ENCODE measurements at places on chromosomes 2 and 18. TPM values are rescaled to one million over a fixed set of nuclear protein-coding genes. Genes with fewer than 3 reads are reported as not detected.

UGT1A4 gene
- total RNA-seq: not detected

CFC1 gene
- not detected for total RNA-seq

MC5R gene
- not detected for total RNA-seq

RAD51AP2 gene
- not detected for total RNA-seq

UNC80 gene
- not detected for total RNA-seq

TMEM163 gene
- total RNA-seq: not detected

SULT1C2 gene
- 2.2 TPM for total RNA-seq

COL4A4 gene
- 2.0 TPM for total RNA-seq

NPPC gene
- total RNA-seq: not detected

TUBB8B gene
- not detected for total RNA-seq

GRCh38 chr18:58287353-58288274, 243.6 kb downstream of the NEDD4L start:
- H3K4me1 ChIP-seq: peaks cover 40% of the 10 kb centered on the region
- no peaks in the 10 kb centered on the region for H3K36me3 ChIP-seq
- no peak overlapping the region for H3K27ac ChIP-seq
- no peaks in the 10 kb centered on the region for H3K27me3 ChIP-seq

GRCh38 chr2:205543937-205544702, 138.2 kb upstream of the NRP2 start:
- peaks cover 4% of the 10 kb centered on the region for H3K4me1 ChIP-seq
- H3K27me3 ChIP-seq: no peaks in the 10 kb centered on the region
- DNase-seq: no peak
- H3K27ac ChIP-seq: peak overlapping the region; percentile 1

GRCh38 chr2:41647468-41648050, 400.3 kb upstream of the PKDCC start:
- peaks cover 13% of the 10 kb centered on the region for H3K27me3 ChIP-seq
- H3K27ac ChIP-seq: no peak overlapping the region
- peaks cover 2% of the 10 kb centered on the region for H3K4me1 ChIP-seq
- H3K36me3 ChIP-seq: no peaks in the 10 kb centered on the region
- H3K4me3 ChIP-seq: no peak overlapping the region

DNA sequence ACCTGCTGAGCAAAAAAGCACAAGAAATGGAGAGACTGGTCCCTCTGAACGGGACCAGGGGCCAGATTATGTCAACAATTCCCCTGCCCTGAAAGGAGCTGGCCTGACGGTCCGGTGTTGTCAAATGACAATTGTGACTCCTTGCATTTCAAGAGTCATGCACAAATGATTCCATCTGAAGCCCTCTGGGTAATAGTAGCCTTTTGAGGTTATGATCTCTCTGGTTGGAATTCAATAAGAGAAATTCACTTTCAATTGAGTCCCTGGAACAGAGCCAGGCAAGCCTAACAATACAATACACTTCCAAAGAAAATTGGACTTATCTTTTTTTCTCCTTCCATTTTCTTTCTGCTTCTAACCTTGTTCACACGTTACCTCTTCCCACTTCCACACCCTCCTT, 116.9 kb downstream of the C1D start:
- H3K27me3 ChIP-seq: no peaks in the 10 kb centered on the region
- H3K36me3 ChIP-seq: peaks cover 10% of the 10 kb centered on the region
- H3K4me3 ChIP-seq: no peak overlapping the region
- no peak for DNase-seq

DNA sequence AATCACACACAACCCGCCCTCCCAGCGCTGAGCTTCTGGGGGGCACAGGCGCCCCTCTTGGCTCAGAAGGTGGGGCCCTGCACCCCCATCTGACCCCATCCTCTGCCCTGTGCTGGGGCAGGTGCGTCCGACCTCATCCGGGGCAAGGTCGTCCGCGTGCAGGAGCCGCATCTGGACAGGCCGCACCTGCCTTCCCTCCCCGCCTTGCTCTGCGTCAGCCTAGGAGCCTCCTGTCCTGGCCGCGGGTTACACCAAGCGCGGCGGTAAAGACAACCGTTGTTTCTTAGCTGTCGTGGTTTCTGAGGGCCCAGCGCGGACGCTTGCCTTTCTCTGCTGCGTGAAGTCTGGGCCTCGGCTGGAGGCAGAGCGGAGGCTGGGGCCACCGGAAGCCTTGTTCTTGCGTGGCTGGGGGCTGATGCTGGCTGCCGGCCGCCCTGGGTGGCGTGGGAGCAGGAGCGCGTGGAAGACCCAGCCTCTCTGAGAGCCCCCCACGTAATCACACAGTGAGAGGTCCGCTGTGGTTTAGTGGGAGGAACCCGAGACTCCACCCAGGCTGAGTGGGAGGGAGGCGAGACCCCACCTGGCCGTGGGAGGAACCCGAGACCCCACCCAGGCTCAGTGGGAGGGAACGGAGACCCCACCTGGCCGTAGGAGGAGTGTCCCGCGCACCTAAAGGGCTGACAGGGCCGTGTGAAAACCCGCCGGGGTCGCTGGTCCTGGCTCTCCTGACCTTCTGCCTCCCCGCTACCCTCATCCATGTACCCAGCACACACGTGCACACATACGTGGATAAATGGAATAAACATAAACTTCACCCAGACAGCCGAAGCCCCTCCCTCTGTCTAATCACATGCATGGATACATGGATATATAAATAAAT, 51.8 kb downstream of the KCNG2 start:
- H3K4me3 ChIP-seq: no peak overlapping the region
- peak; percentile 78 for DNase-seq
- H3K4me1 ChIP-seq: no peaks in the 10 kb centered on the region
- no peak overlapping the region for H3K27ac ChIP-seq
- H3K27me3 ChIP-seq: no peaks in the 10 kb centered on the region
- H3K36me3 ChIP-seq: no peaks in the 10 kb centered on the region

DNA sequence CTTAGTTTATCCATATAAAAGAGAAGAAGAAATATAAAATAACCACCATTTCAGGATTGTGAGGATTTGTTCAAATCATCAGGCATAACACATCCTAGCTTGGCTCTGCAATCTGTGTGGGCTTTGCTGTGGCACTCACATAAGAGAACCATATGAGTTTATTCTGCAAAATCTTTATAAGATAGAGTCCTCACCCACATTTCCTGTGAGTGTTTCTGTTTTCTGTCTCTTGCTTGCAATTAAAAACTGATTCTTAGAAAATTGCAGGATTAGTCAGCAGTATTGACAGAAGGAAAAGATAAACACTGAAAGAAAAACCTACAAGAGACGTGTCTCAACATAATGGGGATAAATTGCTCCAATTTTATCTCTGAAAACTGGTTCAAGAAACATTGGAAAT, 258.5 kb downstream of the RND3 start:
- H3K4me1 ChIP-seq: peaks cover 39% of the 10 kb centered on the region
- H3K27ac ChIP-seq: no peak overlapping the region
- H3K4me3 ChIP-seq: no peak overlapping the region
- no peak for DNase-seq
- no peaks in the 10 kb centered on the region for H3K27me3 ChIP-seq
- H3K36me3 ChIP-seq: no peaks in the 10 kb centered on the region

DNA sequence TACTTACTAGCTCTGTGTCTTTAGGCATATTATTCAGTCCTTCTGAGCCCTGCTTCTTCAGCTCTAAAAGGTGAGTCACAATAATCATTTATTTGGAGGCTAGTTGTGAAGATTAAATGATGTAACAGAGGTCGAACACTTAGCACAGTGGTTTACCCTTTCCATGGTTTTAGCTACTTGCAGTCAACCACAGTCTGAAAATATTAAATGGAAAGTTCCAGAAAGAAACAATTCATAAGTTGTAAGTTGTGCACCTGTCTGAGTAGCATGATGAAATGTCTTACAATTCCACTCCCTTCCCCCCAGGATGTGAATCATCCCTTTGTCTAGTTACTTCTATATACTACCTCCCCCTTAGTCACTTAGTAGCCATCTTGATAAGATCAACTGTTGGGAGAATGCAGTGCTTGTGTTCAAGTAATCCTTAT, 217.6 kb upstream of the THUMPD2 start:
- no peak overlapping the region for H3K27ac ChIP-seq
- H3K27me3 ChIP-seq: peaks cover 6% of the 10 kb centered on the region
- H3K4me1 ChIP-seq: peaks cover 3% of the 10 kb centered on the region
- H3K4me3 ChIP-seq: no peak overlapping the region
- H3K36me3 ChIP-seq: no peaks in the 10 kb centered on the region
- DNase-seq: no peak

GRCh38 chr2:144471305-144472045, 48.4 kb downstream of the ZEB2 start:
- no peaks in the 10 kb centered on the region for H3K27me3 ChIP-seq
- peak overlapping the region; percentile 35 for H3K27ac ChIP-seq
- H3K36me3 ChIP-seq: peaks cover 7% of the 10 kb centered on the region
- peaks cover 20% of the 10 kb centered on the region for H3K4me1 ChIP-seq

- DNase-seq: no peak
- H3K4me1 ChIP-seq: no peaks in the 10 kb centered on the region
- no peak overlapping the region for H3K4me3 ChIP-seq
- H3K27me3 ChIP-seq: no peaks in the 10 kb centered on the region
Observed at GRCh38 chr2:139613264-139613663, 833.1 kb upstream of the NXPH2 start.

- H3K4me3 ChIP-seq: no peak overlapping the region
- DNase-seq: no peak
- no peaks in the 10 kb centered on the region for H3K4me1 ChIP-seq
- H3K36me3 ChIP-seq: no peaks in the 10 kb centered on the region
- H3K27me3 ChIP-seq: no peaks in the 10 kb centered on the region
- no peak overlapping the region for H3K27ac ChIP-seq
Observed at GRCh38 chr2:37550190-37550589, 121.3 kb downstream of the CDC42EP3 start.

DNA sequence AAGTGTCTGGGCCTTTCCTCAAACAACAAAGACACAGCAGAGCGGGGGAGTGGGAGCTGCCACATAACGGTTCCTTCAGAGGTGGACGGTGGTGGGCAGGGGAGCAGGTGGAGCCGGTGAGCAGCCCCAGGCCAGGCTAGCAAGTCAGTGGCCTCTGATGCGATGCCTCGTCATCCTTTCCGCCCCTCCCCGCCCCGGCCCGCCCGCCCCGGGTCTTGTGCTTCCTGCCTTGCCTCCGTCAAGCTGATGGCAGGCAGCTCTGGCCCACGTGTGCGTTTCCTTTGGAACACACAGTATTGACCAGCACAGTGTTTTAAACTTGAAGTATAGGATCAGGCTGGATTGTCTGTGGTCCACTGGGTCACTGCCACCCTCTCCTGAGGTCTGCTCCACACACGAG, 38.9 kb downstream of the PIEZO2 start:
- no peak for DNase-seq
- peaks cover 11% of the 10 kb centered on the region for H3K36me3 ChIP-seq
- no peaks in the 10 kb centered on the region for H3K27me3 ChIP-seq
- no peak overlapping the region for H3K27ac ChIP-seq

DNA sequence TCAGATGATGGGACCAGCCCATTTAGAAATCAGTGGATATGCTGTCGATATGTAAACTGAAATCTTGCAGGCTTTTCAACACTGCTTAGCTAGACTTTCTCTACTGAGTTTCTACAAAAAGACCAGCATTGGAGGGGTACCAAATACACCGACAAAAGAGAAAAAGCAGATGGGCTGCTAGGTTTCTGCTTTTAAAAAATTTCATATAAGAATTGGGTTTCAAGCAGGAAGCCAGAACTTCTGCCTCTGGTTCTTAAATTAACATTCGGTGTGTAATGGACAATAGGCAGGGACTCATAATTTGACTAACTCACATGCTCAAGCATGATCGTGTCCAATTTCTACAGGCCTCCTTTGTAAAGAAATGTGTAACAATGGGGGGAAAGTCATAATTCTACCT, 3.1 kb downstream of the ARL4C start:
- peak overlapping the region; percentile 91 for H3K4me3 ChIP-seq
- H3K27ac ChIP-seq: no peak overlapping the region
- H3K4me1 ChIP-seq: peaks cover 44% of the 10 kb centered on the region
- no peak for DNase-seq
- H3K27me3 ChIP-seq: no peaks in the 10 kb centered on the region
- peaks cover 11% of the 10 kb centered on the region for H3K36me3 ChIP-seq

DNA sequence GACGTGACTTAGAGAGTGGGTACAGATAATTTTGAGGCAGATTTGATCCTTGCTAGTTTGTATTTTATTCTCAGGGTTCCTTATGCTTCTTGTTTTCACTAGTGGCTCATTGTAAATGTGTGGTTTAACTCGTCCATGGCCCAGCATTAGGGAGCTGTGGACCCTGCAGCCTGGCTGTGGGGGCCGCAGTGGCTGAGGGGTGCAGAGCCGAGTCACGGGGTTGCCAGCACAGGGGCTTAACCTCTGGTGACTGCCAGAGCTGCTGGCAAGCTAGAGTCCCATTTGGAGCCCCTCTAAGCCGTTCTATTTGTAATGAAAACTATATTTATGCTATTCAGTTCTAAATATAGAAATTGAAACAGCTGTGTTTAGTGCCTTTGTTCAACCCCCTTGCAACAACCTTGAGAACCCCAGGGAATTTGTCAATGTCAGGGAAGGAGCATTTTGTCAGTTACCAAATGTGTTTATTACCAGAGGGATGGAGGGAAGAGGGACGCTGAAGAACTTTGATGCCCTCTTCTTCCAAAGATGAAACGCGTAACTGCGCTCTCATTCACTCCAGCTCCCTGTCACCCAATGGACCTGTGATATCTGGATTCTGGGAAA, 269.9 kb downstream of the MYT1L start:
- peaks cover 18% of the 10 kb centered on the region for H3K27me3 ChIP-seq
- no peak overlapping the region for H3K4me3 ChIP-seq
- H3K27ac ChIP-seq: no peak overlapping the region
- H3K36me3 ChIP-seq: no peaks in the 10 kb centered on the region

DNA sequence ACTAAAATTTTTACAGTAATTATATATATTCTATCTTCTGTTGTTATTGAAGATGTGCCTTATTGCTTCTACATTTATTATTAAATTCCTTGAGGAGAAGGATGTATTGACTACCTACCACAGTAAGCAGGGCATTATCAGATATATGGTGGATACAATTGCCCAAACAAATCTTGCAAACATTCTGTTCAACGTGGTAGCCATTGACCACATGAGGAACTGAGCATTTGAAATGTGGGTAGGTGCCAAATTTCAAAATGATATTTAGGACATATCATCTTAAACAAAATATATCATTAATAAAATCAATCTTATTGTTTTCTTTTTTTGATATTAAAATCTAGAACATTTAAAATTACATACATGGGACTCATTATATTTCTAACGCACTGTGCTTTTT, 11.1 kb downstream of the SCN3A start:
- H3K27ac ChIP-seq: no peak overlapping the region
- H3K4me3 ChIP-seq: no peak overlapping the region
- no peak for DNase-seq
- H3K4me1 ChIP-seq: no peaks in the 10 kb centered on the region
- H3K36me3 ChIP-seq: no peaks in the 10 kb centered on the region

- H3K4me1 ChIP-seq: peaks cover 3% of the 10 kb centered on the region
- H3K27me3 ChIP-seq: no peaks in the 10 kb centered on the region
- H3K27ac ChIP-seq: no peak overlapping the region
- no peak for DNase-seq
- no peak overlapping the region for H3K4me3 ChIP-seq
Observed at GRCh38 chr2:106159866-106160785, 34.0 kb downstream of the UXS1 start.

GRCh38 chr2:111711270-111711669, 172.7 kb downstream of the ANAPC1 start:
- peak; percentile 27 for DNase-seq
- H3K4me1 ChIP-seq: peaks cover 30% of the 10 kb centered on the region
- no peak overlapping the region for H3K27ac ChIP-seq
- H3K4me3 ChIP-seq: no peak overlapping the region
